ENCODE measurements at places on chromosomes 16 and 17.

- DNase-seq, result no peak
Measured at GRCh38 chr17:8896087-8896486, 28.6 kb upstream of the PIK3R6 start.

DNA sequence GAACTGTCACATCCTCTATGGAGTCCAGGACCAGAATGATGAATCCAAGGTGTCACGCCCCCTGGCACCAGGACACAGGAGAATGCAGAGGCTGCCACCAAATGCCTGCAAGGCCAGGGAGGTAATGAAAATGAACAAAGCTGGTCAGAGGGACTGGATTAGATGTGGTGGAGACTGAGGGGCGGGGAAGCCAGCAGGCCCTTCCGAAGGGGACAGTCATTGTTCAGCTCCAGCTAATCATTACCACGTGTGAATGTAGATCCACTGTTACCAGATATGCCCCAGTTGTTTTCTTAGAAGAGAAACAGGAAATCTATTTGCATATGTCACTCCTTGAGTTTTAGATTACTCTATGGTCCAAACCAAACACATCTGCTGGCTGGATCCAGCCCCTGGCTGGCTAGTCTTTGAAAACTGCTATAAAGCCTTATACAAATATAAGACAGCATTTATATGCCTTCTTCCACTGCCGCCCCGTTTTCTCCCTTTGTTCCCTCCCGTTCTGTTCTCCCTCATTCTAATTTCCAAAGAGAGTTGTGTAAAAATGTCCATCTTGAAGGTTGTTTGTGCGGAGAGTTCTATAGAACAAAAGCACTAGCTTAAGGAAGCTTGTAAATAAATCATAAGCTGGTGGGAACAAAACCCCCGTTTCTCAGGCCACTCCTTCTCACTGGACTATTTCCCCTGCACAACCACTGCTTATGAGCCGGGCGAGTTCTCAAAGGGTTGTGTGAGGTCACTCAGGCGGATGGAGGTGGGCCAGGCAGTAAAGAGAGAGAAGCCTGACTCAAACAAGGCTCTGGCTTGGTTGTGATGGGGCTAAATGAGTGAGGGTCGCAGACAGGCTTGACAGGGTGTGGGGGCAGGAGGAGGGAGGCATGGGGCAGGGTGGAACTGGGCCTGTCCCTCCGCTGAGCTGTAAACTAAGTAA is 14.2 kb downstream of the CRYM start:
- no peak for DNase-seq

DNA sequence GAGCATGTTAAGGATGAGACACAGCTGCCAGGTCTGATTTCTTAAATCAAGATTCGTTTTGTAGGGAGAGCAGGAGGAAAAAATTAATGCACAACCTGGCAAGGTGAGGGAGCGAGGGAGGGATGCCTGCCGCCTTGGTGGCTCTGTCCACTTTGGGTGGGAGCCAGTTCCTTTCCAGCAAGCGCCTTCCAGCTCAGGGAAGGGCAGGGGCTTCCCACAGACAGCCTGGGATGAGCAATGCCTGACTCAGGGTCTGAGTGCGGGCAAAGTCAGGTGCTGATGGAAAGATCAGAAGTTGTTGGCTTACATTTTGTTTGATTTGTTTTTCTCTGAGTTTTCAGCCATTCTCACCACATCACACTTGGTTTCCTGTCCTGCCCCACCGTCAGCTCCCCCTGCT is 220.7 kb downstream of the ENGASE start:
- DNase-seq, result no peak

GRCh38 chr17:46841561-46842379 is 9.6 kb upstream of the WNT9B start:
- DNase-seq, result no peak

GRCh38 chr17:46942441-46943217 is 19.7 kb downstream of the GOSR2 start:
- DNase-seq, result no peak

All from stimulated activated CD8-positive, alpha-beta memory T cell treated with anti-CD3 and anti-CD28 coated beads, Interleukin-4, amount 100 ng/mL, for 1 hour (primary cell).